ENCODE measurements at places on chromosomes 4 and X.

GRCh38 chr4:121676345-121677075 lies 20.3 kb downstream of the ANXA5 start:
- no peak for DNase-seq

DNA sequence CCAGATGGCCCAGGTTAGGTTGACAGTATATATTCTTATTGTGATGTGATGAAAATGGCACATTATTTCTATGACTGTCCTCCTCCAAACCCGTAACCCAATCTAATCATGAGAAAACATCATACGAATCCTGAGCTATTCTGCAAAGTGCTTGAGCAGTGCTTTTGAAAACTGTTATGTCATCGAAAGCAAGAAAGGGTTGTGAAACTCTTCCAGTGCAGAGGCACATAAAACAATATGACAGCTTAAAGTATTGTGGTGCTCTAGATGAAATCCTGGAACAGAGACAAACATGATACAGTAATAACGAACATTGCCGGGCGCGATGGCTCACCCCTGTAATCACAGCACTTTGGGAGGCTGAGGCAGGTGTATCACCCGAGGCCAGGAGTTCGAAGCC lies 1648.0 kb downstream of the STIM2 start:
- DNase-seq: no peak

DNA sequence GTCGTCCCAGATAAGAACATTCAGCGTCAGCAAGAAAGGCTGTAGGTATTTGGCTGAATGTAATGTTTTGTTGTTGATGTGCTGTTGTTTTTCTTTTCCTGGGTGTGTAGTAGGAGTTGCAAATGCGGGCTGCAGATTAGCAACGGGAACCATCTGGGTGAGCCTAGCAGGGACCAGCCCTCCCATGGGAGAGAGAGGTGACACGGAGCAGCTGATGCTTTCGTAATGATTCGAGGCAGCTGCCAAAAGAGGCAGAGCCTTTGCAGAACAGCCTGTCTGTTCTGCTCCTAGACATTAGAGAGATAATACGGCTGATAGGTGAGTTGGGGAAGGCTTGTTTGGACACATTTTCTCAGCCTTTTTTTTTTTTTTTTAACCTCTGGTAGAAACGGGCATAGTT lies 25.3 kb downstream of the ARSF start:
- DNase-seq: no peak

DNA sequence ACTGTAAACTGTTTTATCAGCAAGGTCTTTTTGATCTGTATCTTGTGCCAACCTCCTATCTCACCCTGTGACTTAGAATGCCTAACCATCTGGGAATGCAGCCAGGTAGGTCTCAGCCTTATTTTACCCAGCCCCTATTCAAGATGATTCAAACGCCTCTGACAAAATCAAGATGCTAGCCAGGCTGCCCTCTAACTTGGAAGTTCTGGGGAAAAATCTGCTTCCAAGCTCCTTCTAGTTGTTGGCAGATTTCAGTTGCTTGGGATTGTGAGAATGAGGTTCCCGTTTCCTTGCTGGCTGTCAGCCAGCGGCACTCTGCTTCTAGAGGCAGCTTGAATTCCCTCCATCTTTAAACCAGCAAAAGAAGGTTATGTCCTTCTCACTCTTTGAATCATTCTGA lies 34.7 kb downstream of the LUZP4 start:
- no peak for DNase-seq

GRCh38 chrX:154661899-154662298 lies 8.5 kb upstream of the CTAG2 start:
- DNase-seq: no peak

DNA sequence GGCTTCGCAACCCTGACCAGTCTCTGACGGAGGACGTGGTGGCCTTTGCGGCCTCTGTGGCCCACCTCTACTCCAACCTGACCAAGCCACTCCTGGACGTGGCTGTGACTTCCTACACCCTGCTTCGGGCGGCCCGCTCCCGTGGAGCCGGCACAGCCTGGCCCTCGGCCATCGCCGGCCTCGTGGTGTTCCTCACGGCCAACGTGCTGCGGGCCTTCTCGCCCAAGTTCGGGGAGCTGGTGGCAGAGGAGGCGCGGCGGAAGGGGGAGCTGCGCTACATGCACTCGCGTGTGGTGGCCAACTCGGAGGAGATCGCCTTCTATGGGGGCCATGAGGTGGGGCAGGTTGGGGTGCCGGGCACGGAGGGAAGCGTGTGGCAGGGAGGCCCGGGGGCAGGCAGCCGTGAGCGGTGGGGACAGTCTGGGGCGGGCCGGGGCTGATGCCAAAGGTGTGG lies 1.2 kb downstream of the ABCD1 start:
- no peak for DNase-seq

GRCh38 chrX:1392376-1393068 lies 609 bp upstream of the SLC25A6 start:
- no peak for DNase-seq

Data from stimulated activated CD4-positive, alpha-beta T cell treated with anti-CD3 and anti-CD28 coated beads, TNF-alpha, amount 100 ng/mL, for 1 hour (primary cell).